ENCODE measurements at places on chromosomes 13 and 19.

- no peak for DNase-seq
Measured at GRCh38 chr19:16039545-16039944, 36.8 kb upstream of the TPM4 start.

- DNase-seq = no peak
Measured at GRCh38 chr13:94968757-94969086, 256.4 kb upstream of the SOX21 start.

DNA sequence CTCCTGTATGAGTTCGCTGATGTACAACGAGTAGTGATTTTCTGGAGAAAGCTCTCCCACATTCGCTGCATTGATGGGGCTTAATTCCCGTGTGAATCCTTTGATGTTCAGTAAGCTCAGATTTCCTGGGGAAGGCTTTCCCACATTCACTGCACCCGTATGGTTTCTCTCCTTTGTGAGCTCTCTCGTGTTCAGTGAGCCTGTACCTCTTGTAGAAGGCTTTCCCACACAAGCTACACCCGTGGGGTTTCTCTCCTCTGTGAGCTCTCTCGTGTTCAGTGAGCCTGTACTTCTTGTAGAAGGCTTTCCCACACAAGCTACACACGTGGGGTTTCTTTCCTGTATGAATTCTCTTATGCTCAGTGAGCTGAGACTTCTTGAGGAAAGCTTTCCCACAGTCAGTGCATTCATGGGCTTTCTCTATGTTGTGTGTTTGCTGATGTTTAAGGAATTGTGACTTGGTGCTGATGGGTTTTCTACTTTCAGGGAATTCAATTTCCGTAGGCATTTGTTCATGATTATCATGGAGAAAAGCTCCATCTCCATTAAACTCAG, 3.5 kb upstream of the ZNF577 start:
- DNase-seq = no peak

- no peak for DNase-seq
Measured at GRCh38 chr19:49556412-49557398, 23.7 kb downstream of the NOSIP start.

GRCh38 chr19:17721821-17722220, 2.5 kb downstream of the MAP1S start:
- DNase-seq = no peak

DNA sequence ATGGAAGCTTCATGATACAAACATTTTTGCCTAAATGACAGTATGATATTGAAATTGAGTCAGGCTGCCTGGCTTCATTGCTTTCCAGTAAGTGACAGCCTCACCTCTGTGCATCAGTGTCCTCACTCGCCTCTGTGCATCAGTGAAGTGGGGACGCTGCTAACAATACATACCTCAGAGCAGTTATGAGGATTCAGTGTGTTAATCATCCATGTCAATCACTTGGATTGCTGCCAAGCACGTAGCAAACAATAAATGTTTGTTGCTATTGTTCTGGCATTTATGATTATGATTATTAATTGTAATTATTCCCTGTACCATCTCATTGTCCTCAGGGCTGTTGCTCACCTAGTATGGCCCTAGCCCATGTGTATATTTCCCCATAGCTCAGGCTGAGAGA, 8.8 kb downstream of the PPP2R1A start:
- DNase-seq = no peak
